Inflammatory macrophage treated with lipopolysaccharide for 1 hour (primary cell): ENCODE measurements at places on chromosomes 4 and X.

DNA sequence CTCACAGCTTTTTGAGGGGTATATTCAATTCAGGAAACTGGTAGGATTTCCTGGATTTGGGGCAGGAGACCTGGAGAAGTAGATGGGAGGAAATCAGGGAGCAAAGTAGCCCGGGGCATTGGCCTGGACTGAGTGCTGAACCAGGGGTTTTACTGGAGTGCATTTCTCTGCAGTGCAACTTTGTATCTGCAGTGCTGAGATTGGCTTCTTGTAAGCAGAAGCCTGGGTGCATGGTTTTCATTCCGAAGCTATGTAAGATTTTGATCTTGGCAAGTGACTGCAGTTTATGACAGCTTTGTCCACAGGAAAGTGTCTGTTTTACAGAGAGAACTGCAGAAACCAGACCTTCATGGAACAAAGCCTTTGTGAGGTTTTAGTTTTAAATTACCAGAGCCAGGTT, 158.3 kb downstream of the SPCS3 start:
- DNase-seq: no peak

DNA sequence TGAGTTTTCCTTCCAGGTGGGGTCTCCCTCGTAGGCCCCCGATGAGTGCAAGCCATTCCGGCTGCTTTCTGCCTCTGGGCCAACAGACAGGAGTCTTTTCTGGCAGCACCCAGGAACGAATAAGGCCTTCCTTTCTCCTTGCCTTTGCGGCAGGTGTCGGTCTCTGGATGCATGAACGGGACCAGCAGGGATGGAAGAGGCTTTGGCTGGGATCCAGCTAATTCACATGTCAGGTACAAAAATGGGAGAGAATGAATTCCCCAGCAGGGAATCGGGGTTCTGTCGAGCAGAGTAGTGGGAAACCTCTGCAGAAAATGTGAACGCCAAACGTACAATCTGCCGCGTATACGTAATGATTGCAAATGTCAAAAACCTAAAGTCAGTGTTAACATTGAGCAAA, 146.1 kb upstream of the TBL1X start:
- DNase-seq: no peak

- peak; percentile 10 for DNase-seq
Observed at GRCh38 chrX:14903891-14904290, 30.7 kb downstream of the MOSPD2 start.

DNA sequence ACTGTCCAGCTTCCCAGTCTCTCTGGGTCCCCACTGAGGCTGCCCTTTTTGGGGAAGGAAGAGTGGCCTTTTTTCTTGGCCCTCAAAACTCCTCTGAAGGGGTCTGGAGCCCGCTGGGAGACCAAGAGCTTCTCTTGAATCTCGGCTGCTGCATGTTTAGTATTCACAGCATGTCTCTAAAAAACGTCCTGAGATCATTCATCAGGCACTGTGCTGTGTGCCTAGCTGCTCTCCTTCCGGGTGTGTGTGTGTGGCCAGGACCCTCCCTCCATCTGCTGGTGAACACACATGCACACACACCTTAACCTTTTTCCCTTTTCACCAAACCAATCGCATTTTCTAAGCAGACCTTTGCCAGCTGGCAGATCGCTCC, 841 bp upstream of the FRMPD3 start:
- DNase-seq: no peak

GRCh38 chrX:102712981-102713625, 855 bp downstream of the GPRASP2 start:
- peak; percentile 4 for DNase-seq

DNA sequence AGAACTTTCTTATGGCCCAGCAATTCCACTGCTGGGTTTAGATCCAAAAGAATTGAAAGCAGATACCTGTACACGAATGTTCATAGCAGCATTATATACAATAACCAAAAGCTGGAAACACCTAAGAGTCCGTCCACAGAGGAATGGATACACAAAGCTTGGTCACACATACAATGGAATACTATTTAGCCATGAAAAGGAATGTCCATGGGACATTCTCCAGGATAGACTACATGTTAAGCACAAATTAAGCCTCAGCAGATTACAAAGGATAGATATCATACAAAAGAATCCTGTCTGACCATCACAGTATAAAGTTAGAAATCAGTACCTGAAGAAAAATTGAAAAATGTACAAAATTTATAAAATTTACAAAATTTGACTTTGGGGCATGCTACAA, 12.7 kb upstream of the MAEA start:
- no peak for DNase-seq

DNA sequence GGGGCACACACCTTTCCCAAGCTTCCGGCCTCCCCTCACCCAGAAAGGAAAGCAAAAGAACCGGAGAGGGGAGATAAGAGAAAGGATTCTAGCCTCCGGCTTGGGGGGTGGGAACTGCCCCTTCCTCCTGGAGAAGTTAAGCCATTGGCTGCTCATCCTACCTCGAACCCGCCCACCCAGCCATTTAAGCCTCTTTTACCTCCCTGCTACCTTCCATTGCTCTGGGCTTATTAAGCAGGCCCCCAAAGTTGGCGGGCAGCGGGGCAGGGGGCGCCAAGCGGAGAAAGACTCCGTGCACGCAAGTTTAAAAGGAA, 2.3 kb downstream of the MAML3 start:
- DNase-seq: no peak

DNA sequence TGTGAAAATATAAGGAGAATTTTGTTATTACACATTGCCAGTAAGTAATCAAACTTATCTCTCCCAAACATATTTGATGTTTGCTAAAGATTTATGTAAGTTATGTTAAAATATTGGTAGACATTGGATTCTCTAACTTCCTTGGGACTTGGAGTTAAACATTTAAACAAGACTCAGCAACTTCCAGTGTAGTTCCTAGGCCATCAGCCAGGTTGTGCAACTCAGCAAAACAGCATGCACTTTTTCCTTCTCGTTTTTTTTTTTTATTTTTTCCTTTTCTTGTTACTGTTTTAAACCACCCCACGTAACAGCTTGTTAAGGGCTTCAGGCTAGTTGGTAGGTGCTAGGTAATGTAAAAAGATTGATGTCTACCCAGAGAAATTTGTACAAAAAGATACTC, 510.4 kb downstream of the ANKRD50 start:
- no peak for DNase-seq

GRCh38 chr4:145815626-145816025, 123.0 kb downstream of the ZNF827 start:
- DNase-seq: no peak

DNA sequence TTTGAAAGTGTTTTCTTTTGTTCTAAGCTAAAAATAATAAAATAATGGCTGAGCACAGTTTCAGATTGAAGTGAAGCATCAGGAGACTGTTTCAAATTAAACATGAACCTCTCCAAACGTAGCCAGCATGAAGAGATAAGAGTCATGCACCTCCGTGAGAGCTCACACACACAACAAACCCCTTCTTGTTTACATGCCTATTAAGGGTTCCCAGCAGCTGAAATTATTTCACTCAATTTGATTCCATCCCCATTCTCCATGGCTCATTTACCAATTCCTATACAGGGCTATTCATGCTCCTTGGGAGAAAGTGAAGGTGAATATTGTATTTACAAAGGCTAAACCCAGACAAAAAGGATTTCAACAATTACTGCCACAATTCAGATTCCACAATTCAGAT, 954.1 kb upstream of the INTU start:
- DNase-seq: no peak

- no peak for DNase-seq
Observed at GRCh38 chr4:71828470-71828869, 44.6 kb upstream of the GC start.

DNA sequence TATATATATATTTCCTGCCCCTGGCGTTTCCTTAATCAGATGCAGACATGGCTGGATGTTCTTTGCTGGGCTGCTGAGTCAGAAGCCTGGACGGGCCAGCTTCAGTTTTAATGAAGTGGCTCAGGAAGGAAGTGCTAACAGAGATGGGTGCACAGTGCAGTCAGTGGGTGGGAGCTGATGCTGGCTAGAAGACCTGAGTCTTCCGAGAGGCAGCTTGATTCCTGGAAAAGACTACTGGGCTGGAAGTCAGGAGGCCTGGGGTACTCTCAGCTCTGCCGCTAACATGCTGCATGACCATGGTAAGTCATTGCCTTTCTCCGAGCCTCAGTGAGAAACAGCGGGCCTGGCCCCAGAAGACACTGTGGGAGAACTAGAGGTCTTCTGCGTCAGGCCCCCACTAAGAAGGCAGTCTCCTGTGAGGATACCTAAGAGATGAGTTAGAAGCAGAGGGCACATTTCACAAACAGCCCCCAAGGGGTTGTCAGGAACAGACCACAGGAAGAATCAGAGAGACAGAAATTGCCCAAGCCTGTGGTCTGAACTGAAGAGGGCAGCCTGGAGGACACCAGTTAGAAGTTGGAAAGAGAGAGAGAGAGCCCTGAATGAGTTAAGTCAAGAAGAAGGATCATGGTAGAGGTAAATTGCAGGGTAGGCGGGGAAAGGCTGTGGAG, 8.3 kb upstream of the CD40LG start:
- no peak for DNase-seq

DNA sequence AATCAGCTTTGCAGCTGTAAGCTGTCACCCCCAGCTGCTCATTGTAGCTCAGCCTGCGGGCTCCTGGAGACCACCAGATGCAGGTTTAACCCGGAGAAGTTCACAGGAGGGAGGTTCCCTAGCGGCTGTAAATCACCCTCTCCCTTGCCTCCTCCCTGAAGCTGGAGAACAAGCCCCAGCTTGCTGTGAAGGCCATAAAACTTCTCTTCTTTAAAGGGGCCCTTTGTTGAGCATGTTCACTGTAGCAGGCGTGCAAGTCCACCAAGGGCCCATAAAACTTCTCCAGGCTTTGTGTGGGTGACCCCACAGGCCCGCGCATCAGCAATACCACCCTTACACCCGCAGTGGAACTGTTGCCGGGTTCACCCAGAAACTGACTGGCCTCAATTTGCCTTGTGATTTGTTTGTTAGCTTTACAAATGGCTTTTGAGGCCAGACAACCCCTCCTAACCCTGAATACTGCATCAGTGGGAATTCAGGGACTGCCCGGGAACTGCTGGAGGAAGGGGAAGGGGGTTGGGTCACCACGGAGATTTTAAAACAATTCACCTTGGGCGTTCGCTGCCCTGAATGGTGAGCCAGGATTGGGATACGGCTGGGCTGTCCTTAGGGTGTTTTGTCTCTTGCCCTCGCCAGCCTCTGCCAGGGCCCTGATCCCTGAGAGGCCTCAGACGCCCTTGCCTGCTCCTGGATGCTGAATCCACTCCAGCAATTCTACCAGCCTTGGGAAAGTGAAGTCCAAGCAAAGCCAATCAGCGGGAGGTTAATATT, 49.5 kb upstream of the ATP6AP2 start:
- no peak for DNase-seq

GRCh38 chrX:120228187-120228908, 22.3 kb upstream of the ZBTB33 start:
- no peak for DNase-seq

- no peak for DNase-seq
Observed at GRCh38 chr4:77636902-77637301, 31.3 kb downstream of the CXCL13 start.

GRCh38 chr4:22385611-22386011, 130.3 kb downstream of the ADGRA3 start:
- DNase-seq: no peak

GRCh38 chr4:81492606-81493230, 21.0 kb upstream of the RASGEF1B start:
- DNase-seq: peak; percentile 80

DNA sequence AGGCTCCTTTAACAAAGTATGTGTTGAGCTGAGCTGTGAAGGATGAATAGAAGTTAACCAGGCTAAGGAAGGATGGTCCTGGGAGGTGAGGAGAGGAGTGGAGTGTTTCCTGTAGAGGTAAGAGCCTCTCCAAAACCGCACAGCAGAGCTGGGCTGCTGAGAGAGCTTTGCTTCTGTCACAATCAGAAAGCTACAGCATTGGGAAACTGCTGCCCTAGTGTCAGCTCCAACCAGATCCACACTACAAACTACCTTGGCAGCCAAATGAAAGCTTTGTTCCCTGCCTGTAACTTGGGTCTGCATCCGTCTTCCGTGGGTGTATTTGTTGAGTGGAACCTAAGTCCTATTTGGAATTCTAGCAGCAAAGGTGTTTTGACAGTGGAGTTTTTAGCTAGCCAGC, 91.8 kb downstream of the REPS2 start:
- no peak for DNase-seq

DNA sequence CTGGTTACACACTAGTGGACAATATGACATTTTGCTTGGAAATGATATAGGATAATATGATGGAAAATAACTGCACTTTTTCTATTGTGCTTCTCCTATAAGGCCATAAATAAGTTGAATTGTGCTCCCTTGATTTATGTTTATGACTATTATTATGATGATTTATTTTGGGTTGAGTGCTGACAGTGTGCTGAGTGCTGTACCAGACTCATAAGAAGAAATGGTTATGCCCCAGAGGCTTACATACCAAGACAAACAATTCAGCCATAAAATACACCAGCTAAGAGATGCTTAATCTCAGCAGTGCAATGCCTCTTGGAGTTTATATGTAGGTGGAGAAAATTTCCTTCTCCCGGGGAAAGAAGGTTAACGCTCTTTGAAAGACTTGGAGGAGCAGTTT, 199.8 kb upstream of the NOCT start:
- no peak for DNase-seq

DNA sequence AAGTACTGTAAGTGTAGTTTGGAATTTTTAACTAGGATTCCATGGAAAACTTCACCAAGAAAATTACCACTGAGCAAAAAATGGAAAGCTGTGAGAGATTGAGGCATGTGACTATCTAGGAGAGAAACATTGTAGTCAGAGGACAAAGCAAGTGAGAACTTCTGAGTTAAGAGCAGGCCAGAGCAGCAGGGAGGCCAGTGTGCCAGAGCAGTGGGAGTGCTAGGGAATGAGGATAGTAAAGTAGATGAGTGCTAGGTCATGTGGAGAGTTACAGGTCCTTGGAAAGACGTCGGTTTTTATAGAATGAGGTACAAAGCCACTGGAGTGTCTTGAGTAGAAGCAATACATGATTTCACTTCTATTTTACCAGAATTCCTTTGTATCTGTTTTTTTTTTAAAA, 52.7 kb upstream of the FAT4 start:
- no peak for DNase-seq

GRCh38 chrX:23515028-23515427, 152.3 kb upstream of the PRDX4 start:
- no peak for DNase-seq

DNA sequence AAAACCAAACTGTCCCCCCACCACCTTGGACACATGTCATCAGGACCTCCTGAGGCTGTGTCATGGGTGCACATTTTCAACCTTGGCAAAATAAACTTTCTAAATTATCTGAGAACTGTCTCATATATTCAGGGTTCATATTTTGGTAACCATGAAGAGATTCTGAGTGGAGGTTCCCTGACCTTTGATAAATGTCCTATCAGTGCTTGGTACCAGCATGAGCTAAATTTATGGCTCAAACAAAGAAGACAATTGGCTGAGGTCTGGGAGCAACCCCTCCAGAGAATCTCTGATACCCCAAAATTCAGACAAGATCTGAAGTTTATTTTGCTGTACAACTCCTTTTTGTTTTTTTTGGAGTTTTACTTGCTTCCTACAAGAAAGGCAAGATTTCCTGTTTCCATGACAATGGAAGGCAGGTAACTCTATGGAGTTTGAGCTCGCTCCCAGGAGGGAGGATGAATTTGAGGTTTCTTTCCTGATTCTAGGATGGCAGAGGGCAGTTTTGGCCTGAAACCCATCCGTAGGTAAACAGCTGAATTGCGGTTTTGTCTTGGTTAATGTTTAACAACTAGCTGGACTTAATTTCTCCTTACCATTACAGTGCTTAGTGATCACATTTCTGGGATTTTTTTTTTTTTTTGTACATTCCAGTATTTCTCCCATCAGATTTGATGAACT, 14.5 kb downstream of the UGT2B15 start:
- no peak for DNase-seq

- DNase-seq: peak; percentile 89
Observed at GRCh38 chr4:119113033-119113655, 22.5 kb upstream of the MYOZ2 start.
